Panc1 (cell line): ENCODE measurements at places on chromosomes 4 and X.

- DNase-seq = no peak
These were observed 113.4 kb downstream of the ANTXR2 start for GRCh38 chr4:79959652-79960051.

DNA sequence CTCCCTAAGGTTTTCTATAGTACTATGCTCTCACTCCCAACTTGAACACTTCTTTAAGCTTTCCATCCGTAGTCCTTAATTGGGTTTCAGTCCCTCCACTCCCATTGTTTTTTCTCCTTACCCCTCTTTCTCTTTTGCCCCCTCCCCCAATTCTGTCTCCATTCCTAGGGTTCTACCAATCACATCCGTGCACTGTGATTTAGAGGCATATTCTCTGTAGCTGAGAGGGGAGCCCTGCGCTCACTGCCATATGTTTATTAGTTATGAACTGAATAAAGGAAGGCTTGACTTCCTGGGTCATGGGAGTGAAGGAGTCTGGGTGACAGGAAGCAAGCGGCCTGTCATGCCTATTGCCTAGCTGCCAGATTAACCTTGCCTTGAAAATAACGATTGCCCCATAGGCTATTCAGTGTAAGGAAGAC is 471 bp downstream of the MCTS1 start:
- no peak for DNase-seq

GRCh38 chr4:148881860-148882643 is 439.8 kb upstream of the NR3C2 start:
- DNase-seq = no peak

DNA sequence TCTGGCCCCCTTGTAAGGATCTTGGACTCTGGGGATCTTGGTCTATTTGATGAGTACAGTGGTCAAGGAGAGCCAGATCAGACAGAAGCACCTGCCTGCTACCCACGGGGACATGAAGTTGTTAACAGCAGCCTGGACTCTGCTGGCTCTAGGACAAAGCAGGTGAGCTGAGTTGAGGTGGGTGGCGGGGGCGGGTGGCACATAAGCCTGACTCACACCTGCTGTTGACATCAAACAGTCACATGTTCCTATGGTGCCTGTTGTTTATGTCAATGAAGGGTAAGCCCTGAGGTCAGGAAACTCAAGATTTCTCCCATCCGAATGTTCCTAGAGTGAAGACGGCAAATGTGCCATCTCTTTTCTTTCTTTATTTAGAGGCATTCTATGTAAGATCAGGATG is 50.1 kb upstream of the CLNK start:
- DNase-seq = no peak

GRCh38 chr4:17934286-17934685 is 87.3 kb downstream of the LCORL start:
- no peak for DNase-seq

DNA sequence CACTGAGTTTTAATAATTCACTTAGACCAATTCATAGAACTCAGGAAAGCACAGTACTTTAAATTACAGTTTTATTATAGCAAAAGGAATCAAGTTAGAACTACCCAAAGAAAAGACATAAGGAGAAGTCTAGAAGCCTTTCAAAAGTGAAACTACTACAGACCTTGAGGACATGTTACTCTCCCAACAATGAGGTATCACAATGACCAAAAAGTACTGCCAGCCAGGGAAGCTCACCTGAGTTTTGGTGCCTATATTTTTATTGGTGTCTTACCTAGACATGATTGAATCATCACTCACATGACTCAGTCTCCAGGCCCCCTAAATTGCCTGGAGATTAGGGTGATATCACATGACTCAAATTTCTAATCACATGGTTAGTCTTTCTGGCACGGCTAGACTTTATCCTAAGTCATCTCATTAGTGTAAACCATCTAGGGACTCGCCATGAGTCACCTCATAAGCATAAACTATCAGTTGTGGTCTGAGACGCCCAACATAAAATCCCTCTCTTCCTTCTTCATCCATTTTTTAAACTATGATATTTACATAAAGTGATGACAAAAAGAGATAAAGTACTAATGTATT is 372.3 kb downstream of the TMA16 start:
- no peak for DNase-seq

- DNase-seq = no peak
These were observed 45.9 kb downstream of the GAB1 start for GRCh38 chr4:143382596-143382995.

DNA sequence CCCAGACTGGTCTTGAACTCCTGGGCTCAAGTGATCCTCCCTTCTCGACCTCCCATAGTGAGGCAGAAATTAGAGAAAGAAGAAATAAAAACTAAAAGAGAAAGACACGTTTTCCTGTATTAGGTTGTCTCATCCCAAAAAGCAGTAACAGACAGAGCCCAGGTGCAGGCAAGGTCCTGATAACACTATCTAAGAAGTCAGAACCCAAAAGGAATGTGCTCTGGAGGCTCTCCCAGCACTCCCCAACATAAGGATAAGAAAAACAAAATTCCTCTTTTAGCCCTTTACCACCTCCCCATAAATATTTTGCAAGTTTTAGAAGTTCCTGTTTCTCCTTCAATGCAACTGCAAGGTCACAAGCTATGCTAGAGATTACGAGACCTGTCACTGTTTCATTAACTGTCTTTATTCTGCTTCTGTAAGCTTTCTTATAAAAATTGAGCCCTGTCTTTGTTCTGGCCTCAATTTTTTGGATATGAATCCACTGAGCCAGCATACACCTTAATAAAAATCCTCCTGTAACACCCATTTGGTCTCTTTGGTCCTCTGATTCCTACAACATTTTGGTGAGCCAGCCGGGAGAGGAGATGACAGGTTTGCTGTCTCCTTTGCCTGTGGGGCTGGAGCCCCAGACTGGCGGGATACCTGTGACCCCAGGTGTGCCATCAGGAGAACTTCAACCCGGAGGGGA is 25.9 kb downstream of the LIAS start:
- no peak for DNase-seq

GRCh38 chr4:35725131-35725530 is 519.2 kb downstream of the ARAP2 start:
- DNase-seq = no peak

DNA sequence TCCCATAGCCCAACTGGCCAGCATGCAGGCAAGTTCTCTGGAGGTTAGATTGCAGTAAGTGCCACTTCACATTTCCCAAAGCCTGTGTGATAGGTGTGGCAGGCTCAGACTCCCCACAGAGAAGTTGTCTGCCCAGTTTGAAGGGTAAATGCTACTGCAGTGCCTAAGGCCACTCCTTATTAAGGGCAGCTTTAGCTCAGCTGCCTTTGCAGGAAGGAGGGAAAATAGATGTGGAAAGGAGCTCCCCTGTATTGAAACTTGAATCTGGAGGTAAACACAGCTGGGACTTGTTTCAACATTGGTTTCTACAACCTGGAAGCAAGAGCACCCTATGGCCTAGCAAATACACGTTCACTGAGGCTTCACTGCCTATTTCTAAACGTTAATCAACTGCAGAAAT is 22.4 kb downstream of the NEXMIF start:
- DNase-seq = no peak

DNA sequence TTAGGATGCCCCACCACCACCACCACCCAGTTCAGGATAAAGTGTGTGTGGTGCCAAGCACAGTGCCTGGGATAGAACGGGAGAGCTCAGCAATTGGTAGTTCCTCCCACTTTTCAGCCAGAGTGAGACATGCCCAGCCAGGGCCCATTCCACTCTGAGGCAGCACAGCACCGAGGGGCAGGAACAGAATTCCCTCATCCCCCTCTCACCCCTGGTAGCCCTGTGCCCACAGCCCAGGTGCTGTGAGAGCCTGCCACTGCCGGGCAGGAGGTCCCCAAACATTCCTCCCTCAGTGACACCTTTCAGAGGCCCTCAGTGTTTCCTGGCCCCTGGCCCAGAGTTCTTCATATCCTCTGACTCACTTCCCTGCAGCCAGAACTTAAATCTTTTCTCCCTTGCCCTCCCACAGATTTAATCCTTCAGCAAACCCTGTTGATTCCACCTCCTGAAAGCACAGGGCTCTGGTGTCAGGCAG is 8.1 kb downstream of the RIPPLY1 start:
- DNase-seq = no peak

DNA sequence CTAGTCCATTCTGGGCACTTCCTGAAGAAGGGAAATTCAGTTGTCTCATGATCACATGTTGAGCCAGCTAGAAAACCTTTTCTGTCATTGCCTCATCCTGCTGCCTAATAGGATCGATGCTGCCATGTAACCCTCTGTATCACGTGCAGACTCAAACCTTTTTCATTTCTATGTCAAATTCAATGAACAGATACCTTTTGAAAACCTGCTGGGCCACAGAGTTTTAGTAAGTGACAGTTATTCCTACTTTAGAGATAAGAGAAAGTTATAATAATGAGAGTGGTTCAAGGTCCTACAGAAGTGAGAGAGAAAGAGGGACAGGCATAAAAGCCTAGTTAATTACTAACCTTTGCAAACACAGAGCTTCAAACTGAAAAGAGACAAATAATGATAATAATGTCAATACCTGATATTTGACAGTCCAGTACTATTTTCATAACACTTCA is 46.0 kb downstream of the MAOA start:
- DNase-seq = no peak

DNA sequence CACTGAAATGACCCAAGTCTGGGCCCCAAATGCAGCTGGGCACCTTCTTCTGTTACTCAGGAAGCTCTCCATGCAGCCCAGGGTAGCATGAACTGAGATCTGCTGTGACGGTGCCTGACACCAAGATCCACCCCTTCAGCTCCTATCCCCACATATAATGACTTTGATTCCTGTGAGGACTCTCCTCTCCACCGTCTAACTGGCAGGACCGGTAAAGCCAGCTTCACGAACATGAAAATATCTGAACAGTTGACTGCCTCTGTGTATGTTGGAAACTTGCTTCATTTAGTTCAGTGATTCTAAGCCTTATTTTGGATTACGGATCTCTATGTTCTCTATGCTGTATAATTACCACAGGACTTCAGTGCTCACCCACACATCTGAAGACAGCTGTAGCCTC is 115.5 kb upstream of the TMEM150C start:
- no peak for DNase-seq

- no peak for DNase-seq
These were observed 156.4 kb upstream of the GATB start for GRCh38 chr4:151917145-151917734.

GRCh38 chr4:164023214-164023613 is 528.7 kb downstream of the TMA16 start:
- DNase-seq = no peak

- no peak for DNase-seq
These were observed 10.7 kb downstream of the SEPTIN6 start for GRCh38 chrX:119682019-119682989.

DNA sequence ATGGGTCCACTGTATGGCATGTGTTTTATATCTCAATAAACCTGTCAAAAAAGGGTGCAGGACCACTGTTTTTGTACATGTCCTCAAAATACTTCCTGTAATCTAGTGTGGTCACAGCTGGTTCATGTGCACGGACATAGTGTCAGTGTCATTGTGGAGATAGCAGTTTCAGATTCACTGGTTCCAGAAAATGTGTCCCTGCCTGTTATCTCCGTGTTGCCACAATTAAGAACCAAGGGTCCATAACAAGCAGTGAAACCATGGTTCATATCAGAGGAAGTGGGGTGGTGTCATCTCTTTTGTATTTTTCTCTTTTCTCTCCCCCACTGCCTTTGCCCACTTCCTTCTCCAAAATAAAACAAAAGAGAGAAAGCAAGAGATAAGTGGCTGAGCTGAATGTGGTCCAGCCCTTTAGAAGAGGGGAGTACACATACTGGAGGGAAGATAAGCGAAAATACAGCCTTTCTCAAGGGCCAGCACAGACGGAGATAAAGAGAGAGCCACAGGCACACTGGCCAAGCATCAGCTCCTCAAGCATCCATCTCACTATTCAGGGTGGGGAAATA is 51.2 kb downstream of the TBL1X start:
- no peak for DNase-seq

- DNase-seq = no peak
These were observed 466.2 kb downstream of the BCOR start for GRCh38 chrX:39631276-39632229.

- no peak for DNase-seq
These were observed 965.3 kb downstream of the CCSER1 start for GRCh38 chr4:91092398-91092980.

GRCh38 chr4:10083861-10084641 is 32.5 kb downstream of the WDR1 start:
- no peak for DNase-seq

DNA sequence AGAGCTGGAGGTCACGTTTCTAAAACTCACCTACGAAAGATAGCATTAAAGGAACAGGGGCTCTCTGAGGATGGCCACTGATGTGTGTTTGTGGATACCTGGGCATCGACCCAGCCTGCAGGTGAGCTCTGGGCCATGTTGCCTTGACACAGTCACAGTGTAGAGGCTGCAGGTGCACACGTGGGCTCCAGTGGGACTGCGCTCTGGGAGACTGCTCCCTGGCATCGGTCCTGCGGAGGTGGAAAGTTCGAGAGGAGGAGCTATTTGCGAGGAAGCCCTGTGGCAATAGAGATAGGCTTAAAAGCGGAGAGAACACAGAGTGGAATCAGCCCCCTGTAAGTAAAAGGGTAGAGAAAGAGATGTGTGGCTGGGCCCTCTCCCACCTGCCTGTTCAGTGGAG is 12.3 kb upstream of the TADA2B start:
- DNase-seq = no peak

GRCh38 chr4:89752932-89753598 is 83.9 kb downstream of the SNCA start:
- no peak for DNase-seq

GRCh38 chr4:144868309-144868708 is 222.4 kb downstream of the HHIP start:
- no peak for DNase-seq

DNA sequence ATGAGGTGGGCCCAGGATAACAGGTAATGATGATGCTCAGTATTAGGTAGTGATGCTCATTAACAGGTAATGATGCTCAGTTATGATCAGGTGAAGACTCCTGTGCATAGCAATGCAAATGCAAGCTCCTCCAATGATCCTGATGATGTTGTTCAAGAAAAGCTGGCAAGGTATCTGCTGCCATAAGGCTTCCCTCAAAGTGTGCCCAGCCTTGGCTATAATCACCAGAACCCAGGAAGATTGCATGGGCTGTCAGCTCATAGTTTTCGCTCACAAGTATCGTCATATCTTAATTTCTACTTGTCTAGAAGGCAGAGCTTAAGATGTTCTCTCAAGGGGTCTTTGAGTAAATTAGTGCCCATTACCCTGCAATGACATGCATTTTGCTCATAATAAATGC is 366.2 kb upstream of the CLNK start:
- DNase-seq = no peak

GRCh38 chr4:74578329-74578728 is 133.4 kb downstream of the AREG start:
- no peak for DNase-seq

DNA sequence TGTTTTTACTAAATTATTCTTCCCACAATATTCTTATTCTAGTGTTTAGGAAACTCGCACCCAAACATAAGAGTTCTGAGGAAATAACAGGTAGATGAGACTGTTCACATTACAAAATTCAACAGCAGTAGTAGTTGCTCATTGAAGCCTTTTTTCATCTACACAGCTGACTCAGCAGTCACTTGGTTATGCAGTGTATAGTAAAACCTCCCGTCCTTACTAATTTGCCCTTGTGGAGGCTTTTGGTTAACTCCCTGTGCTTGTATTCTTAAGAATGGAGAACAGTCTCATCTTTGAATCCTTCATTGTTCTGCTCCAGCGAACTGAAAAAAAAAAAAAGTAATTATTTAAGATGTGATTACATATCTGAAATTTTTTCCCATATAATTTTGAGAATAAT is 1716.6 kb downstream of the PCDH7 start:
- no peak for DNase-seq
